Effector CD4-positive, alpha-beta T cell (primary cell): ENCODE measurements at places on chromosomes 13 and 19.

DNA sequence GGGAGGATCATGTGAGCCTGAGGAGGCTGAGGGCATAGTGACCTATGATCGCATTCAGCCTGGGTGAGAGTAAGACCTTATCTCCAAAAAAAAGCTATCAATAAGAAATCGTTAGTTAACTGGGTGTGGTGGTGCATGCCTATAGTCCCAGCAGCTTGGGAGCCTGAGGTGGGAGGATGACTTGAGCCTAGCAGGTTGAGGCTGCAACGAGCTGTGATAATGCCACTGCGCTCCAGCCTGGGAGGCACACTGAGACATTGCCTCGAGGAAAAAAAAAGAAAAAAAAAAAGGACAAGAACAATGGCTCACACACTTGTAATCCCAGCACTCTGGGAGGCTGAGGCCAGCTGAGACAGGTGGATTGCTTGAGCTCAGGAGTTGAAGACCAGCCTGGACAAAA is 16.2 kb downstream of the PSPC1 start:
- no peak for DNase-seq

- no peak for DNase-seq
Measured at GRCh38 chr13:90428522-90429210, 918.8 kb upstream of the MIR17HG start.

GRCh38 chr19:16265890-16266585 is 58.6 kb upstream of the KLF2 start:
- DNase-seq = no peak

DNA sequence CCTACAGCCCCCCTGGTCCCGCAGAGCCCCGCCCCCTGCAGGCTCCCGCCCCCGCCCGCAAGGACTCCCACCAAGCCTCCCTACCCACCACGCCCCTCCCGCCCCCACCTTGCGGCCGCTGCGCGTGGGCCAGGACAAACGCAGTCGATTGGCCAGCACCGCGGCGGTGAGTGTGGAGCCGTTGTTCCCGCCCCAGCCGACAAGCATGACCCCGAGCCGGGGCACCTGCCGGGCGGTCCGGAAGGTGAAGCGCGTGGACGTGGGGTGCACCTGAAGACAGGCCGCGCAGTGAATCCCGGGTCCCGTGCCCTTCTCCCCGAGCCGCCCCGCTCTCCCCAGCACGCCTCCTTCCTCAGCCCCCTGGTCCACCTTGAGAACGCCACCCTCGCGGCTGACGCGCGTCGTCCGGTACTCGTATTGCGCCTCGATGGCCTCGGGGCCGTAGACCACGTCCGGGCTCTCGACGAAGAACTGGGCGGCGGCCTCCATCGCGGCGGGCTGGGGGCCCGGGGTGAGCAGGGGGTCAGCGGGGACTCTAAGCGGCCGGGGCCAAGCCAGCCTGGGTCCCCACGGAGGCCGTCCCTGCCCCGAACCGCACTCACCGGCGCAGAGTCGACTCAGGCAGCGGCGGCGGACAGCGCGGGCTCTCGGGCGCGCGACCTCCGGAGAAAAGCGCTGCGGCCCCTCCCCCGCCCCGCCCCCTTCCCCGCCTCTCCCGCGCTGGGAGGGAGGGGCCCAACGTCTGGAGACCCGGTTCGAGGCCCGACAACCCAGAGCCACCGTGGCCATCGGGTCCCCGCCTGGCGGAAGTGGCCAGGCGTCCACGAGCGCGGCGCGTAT is at the start of gene ISYNA1:
ISYNA1 (minus strand) TSS at position 643 of the 840 bp plus-strand sequence; CDS start at position 489, 154 bp downstream.
- DNase-seq = peak; percentile 56

DNA sequence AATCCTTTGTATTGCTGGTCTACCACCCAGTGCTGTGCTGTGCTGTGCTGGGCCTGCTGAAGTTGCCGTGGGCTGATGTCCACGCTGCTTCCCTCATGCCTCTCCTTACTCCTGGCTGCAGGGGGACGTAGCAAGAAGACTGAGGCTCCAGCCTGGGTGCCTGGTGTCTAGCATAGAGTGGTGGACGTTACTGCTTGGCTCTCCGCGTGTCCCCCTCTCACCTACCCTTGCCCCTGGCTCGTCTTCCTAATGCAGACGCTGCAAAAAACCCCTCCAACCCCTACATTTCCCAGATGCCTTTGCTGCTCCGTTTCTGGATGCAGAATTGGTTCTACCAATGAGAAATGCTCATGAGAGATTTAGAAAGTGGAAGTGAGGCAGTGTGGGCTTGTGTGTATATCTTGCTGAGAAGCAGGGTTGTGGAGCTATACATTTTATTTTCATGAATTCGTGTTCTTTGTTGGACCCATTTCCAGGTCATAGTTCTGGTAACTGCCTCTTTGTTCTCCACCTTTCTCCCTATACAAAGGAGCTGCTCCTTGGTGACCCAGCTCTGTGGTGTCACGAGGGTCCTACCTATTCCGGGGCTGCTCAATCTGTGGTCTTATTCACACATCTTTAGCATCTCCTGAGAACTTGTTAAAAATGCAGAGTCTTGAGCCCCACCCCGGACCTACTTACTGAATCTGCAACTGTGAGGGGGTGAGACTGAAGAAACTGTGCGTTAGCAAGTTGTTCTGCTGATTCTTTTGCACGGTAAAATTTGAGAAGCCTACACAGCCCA is 7.9 kb upstream of the DENND1C start:
- DNase-seq = no peak

DNA sequence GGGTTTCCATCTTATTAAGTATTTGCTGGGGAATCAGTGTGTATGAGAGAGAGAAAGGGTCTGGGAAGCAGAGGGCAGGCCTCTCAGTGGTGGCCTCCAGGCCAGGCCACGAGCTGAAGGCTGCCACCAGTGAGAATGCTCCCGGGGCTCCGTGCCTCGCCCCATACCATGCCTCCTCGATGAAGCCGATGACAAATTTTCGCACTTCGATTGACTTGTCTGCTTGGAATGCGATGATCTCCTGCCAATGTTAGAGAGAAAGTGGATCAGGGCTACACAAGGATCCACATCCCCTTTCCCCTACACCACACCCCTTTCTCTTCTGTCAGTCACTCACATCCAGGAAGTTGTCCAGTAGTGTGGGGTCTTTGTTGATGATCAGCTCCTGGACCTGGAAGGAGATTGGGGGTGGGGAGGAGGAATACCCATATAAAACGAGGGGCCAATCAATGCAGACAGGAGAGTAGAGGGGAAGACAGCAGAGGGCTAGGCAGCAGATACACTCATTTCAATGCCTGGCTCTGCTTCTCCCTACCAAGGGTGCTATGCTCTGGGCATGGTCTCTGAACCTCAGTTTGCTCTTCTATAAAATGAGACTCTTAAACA is 10.7 kb downstream of the SYMPK start:
- DNase-seq = no peak

DNA sequence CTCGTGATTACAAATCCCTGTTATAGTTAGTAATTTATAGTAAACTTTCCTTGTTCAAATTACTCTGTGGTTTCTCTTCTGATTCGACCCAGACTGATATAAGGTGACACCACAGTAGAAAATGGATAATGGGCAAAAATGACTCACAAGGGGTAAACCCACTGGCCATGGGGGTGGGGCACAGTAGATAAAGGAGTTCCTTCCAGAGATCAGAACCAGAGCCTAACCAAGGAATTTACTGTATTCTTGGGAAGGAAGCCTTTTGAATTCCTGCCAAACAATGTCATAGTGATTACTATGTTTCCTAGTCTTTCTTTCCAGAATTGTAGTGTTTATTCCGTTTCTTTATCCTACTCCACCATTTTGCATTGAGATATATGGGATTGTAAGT is 21.9 kb downstream of the MIR17HG start:
- no peak for DNase-seq

GRCh38 chr19:9430444-9430843 is 4.9 kb downstream of the ZNF266 start:
- no peak for DNase-seq

- DNase-seq = no peak
Measured at GRCh38 chr13:57946361-57946760, 314.8 kb downstream of the PCDH17 start.

- DNase-seq = peak; percentile 7
Measured at GRCh38 chr13:30618186-30618929, 638 bp downstream of the USPL1 start.

- DNase-seq = no peak
Measured at GRCh38 chr19:35554076-35554475, 8.7 kb downstream of the TMEM147 start.

GRCh38 chr13:77359171-77359570 is 32.3 kb upstream of the MYCBP2 start:
- DNase-seq = no peak

- no peak for DNase-seq
Measured at GRCh38 chr19:4908360-4908759, 941 bp upstream of the UHRF1 start.

GRCh38 chr13:102399791-102400674 is 1.8 kb downstream of the FGF14 start:
- DNase-seq = peak; percentile 13

- no peak for DNase-seq
Measured at GRCh38 chr13:82647540-82647939, 1234.7 kb downstream of the SLITRK1 start.

- no peak for DNase-seq
Measured at GRCh38 chr13:80036845-80037504, 304.0 kb downstream of the SPRY2 start.

- DNase-seq = peak; percentile 20
Measured at GRCh38 chr19:2042485-2043250, 8.4 kb downstream of the MKNK2 start.

- DNase-seq = no peak
Measured at GRCh38 chr19:4052993-4053422, 13.7 kb downstream of the ZBTB7A start.

DNA sequence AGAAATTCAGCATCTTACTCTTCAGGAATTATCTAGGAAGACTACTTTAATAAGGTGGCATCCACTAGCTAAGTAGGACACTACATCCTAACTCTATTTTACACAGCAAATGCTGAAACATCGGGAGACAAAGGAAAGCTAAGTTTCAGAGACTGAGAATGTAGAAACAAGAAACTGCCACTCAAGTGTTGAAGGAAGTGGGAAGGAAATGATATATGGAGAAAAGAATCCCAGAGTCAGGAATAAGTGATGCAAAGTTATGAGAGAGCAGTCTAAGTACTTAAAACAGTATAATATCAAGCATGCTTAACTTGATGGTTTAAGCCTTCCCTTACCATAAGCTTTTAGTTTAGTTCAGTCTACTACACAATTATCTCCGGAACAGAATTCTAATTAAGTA is 52.4 kb downstream of the RBM26 start:
- no peak for DNase-seq

GRCh38 chr13:19962894-19963293 is 4.4 kb downstream of the ZMYM2 start:
- DNase-seq = no peak

DNA sequence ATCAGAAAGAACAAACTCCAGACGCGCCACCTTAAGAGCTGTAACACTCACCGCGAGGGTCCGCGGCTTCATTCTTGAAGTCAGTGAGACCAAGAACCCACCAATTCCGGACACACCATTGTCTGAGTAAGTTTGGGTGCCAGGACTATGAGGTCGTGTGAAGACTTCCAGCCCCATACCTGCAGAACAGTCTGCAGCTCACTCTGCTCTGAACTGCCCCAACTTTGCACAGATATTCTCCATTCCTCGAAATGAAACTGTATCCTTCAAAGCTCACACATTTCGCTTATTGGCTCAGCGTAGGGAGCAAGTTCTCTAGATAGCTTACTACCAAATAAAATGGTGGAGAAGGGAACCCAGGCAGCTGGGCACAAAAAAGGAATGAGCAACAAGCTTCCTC is 2.6 kb upstream of the CYP4F2 start:
- no peak for DNase-seq

DNA sequence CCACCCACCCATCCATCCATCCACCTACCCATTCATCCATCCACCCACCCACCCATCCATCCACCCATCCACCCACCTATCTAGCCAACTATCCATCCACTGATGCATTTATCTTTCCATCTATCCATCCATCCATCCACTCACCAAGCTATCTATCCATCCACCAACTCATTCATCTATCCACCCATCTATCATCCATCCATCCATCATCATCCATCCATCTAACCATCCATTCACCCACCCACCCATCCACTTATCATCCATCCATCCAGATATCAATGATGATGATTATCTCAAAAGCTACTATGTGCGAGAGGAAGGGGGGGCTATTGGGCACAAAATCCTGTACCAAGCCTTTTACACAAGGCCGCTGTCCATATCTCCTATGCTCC is 5.5 kb downstream of the YIF1B start:
- no peak for DNase-seq

GRCh38 chr13:90910018-90910639 is 437.4 kb upstream of the MIR17HG start:
- no peak for DNase-seq

GRCh38 chr13:47945738-47946137 is 55.3 kb downstream of the SUCLA2 start:
- no peak for DNase-seq

DNA sequence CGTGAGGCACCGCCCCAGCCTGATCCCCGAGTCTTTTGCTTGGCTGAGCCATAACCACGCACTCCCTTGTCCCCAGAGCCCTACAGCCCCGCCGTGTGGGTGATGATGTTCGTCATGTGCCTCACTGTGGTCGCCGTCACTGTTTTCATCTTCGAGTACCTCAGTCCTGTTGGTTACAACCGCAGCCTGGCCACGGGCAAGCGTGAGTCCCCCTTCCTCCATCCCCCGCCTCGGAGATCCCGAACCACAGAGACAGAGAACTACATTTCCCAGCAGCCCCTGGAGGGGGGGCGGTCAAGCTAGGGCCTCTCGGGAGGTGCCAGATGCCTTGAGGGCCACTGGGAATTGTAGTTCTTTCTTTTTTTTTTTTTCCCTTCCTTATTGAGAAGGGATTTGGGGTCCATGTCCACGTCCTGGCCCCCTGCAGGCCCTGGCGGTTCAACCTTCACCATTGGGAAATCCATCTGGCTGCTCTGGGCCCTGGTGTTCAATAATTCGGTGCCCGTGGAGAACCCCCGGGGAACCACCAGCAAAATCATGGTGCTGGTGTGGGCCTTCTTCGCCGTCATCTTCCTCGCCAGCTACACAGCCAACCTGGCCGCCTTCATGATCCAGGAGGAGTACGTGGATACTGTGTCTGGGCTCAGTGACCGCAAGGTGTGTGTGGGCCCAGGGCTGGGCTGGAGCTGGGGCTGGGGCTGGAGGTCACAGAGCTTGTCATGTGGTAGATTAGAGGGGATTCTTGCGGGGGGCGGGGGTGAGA is 25.9 kb downstream of the GRIN2D start:
- peak; percentile 62 for DNase-seq

DNA sequence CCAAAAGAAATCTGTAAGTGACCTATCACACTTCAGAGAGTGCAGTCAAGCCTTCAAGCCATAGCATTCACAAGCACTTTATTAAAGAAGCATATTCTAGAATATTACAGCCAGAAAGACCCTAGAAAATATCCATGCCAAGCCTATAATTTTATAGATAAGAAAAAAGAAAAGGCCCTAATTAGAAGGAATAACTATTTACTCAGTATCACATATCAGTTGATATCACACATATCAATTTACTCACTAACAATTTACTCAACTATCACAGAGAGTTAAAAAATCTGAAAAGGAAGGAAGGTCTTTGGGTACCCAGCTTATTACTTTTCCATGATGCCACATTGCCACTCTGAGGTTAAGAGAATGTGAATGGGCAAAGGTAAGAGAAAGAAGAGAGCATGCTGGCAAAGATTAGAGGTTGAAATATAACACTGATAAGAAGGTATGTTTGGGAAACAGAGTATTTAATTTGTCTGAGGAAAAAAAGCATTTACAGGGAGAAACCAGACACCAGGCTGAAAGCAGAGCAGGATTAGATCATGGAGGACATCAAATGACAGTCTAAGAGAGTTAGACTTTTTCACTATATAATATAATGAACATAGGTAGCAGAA is 186.2 kb downstream of the VWA8 start:
- DNase-seq = no peak
